Central memory CD4-positive, alpha-beta T cell (primary cell): ENCODE measurements at places on chromosomes 6 and 20.

DNA sequence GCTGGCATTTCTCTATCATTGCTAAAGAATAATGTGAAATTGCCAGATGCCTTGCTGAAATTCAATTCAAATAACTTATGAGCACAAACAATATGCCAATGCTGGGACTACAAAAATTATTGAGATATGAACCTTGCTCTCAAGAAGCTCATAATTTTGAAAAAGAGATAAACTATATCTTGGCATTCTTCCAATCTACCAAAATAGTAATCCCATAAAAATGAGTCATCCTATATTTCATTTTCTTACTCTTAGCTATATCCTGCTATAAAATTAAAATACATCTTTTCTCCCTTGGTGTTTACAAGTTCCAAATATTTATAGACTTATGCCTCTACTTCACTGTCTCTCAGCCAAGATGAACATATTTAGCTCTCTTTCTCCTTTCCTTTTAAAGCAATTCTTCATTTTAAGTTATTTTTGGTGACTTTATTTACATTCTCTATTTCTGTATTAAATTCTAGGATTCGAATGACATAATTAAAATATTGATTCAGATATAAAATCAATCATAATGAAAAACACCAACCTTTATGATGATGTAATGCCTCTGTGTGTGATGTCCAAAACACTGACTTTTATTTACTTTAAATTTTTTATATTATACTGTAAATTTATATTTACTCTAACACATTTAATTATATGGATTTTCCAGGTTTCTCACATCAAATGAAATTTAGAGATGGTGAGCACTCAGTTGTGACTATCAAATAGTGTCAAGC is 152.6 kb downstream of the CDK19 start:
- DNase-seq, result no peak

DNA sequence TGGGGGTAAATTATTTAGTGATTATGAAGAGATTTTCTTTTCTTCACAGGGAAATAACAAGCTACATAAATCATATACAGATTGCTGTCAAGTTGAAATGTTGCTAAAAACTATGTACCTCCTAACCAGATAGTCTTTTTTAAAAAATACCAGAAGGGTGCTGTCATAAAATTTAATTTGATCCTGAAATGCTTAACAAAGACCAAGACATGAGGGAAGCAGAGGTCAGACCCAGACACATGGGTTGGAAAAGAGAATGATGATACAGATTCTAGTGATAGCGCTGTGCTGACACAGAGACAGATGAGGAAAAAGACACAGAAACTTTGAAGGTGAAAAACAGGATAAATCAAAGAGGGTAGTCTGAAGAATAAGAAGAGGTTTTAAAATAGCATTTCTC is 573.1 kb downstream of the HACE1 start:
- DNase-seq, result no peak

- DNase-seq, result no peak
Observed at GRCh38 chr6:127963495-127963894, 62.6 kb upstream of the THEMIS start.

DNA sequence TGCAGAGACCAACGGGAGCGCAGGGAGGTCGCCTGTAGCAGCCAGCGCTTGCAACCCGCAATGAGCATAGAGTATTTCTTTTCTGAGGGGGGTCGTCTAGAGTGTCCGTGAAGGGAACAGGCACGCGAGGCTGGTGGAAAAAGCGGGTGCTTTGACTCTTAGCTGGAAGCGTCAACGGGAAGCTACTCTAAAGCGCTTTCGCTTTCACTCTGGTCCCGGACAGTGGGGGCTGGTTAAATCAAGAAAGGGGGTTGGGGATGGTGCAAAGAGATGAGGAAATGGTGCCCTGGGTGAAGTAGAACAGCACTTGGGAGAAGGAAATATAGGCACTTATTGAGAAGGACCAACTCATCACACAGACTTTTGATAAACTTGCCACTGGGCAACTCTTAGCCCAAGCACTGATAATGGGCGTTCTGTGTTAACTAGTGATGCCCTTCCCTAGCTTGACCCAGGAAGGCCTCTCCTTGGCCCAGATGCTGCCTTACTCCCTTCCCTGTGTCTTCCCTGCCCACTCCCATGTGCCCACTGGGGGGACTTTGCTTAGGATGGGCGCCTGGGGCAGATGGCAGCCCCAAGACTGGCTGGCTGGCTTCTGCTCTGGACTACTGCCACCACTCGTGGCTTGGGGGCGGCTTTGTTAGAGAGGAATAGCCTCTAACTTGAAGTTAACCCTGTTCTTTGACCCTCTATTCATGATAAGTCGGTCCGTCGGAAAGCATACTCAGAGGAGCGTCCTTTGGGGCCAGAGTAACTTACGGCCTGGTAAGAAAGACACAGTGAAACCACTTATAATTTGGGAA is 585 bp downstream of the PSMB9 start:
- DNase-seq, result peak; percentile 57

DNA sequence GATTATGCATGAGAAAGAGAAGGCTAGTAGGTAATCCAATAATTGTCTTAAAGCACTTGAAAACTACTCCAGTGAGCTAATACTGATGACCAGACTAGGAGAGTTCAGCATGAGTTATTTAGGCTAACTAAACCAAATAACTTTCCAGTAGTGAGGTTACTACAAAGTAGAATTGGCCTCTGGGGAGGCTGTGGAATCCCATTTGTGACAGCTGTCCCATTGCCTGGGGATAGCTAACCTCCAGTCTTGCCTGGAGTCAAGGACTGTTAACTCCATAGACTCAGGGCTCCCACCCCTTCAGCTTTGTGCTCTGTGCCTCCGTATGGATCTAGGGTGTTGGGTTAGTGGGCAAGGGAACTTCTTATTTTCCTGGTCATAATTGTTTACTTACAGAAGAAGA is 51.0 kb downstream of the KCNQ5 start:
- no peak for DNase-seq

- no peak for DNase-seq
Observed at GRCh38 chr6:141313986-141314385, 818.7 kb upstream of the GJE1 start.

GRCh38 chr20:9574776-9575175 is 60.4 kb downstream of the LAMP5 start:
- no peak for DNase-seq

DNA sequence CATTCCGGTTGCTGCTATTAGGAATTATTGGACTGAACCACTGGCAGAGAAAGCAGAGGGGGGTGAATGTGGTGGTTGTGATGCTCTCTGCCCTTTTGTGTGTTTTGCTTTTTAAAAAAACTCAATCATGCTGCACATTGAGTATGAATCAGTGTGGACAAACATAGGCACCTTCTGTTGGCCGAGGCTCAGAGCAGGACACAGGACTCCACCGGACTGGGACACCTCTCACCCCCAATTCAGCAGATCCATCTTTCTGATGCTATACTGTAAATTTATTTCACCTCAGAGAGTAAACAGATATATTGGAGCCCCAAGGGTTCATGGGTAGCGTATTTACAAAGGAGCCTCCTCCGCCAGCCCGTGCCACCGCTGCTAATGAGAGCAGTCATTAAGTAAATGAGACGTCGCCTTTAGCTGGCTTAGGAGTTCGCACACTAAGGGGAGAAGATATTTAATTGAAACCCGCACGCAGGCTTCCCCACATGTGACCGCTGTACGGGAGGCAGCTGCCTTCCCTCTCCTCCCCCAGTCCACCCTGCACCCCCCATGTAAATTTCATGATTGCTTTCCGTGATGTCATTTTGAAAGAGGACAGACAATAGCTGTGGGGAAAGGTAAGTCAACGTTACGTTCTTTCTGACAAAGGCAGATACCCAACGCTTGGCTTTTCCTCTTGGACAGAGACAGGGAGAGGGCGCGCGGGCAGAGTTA is at the start of gene MYT1:
TSS of gene MYT1 (plus strand) at position 330 of the 714 bp plus-strand sequence. CDS start 34,410 bp downstream, outside the sequence.
- no peak for DNase-seq

- DNase-seq, result no peak
Observed at GRCh38 chr20:51732096-51732791, 35.9 kb downstream of the ATP9A start.

DNA sequence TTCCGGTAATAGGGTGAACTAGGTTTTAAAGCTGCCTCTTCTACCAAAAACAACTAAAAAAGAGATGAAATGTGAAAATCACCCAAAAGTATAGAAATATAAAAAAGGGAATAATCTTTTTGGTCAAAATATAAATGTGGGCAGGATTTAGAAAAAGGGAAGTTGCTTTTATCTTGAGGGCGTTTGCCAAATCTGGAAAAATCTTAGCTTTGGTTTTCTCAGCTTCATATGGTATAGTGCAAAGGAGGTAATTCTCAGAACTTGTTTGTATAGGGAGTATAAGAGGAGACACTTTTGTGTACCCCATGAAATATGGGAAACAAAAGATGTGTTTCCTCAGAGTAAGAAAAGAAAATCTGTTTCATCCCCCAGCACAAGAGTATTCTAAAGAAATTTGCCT is 54.2 kb upstream of the TRIM26 start:
- no peak for DNase-seq

DNA sequence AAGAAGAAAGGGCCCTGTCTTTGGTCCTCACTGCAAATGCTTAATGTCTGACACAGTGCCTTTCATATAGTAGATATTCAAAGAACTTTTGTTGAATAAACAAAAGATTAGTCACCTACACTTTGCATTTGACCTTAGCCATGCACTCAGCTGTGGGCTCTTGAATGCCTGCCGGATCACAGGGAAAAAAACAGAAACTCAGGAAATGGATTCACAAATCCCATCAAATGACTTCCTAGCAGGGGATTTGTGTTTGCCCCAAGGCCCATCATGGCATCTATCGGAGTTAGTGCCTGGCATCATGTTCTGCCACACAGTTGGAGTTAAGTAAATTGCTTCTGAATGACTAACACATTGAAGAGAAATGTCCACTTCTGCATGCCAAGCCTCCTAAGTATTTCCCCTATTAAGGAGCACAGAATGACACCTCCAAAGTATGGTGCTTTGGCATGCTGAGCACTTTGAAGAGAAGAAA is 72.3 kb upstream of the DST start:
- DNase-seq, result no peak

- DNase-seq, result no peak
Observed at GRCh38 chr6:9204171-9204570, 768.8 kb upstream of the SLC35B3 start.
